ENCODE measurements at places on chromosomes 7 and 10.
A peak's percentile ranks its signal among the peaks of the same experiment; 100 is the strongest.

- DNase-seq, result no peak
Measured at GRCh38 chr7:156984174-156984891, 26.1 kb downstream of the MNX1 start.

DNA sequence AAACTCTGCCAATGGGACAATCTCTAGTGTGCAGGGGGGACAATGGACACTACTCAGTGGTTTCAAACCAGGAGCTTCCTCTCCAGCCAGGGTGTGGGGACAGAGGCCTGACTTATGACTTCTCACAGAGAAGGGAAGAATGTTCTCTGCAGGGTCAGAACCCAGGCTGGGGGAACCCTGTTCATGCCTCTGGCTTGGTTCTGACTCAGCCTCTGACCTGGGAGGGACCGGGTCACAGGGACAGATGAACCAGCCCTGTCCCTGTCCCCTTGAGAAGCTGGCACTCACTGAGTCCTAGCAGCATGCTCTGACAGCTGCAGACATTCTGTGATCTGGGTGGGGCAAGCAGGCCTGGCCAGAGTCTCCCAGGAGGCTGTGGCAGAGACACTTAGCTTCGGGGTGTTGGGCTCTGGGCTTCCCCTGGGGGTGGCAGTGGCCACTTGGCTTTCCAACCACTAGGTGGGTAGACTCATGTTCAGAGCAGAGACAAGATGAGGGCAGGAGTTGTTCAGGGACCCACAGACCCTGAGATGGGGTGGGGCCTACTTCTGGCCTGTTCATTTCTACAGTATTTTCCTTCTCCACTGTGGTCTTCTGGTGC is 13.6 kb downstream of the TSPAN15 start:
- no peak for DNase-seq

- DNase-seq, result peak; percentile 6
Measured at GRCh38 chr7:107045195-107045960, 873 bp downstream of the PRKAR2B start.

GRCh38 chr10:45420453-45421192 is 46.6 kb downstream of the ALOX5 start:
- DNase-seq, result peak; percentile 44

- DNase-seq, result no peak
Measured at GRCh38 chr10:31401287-31401686, 82.3 kb downstream of the ZEB1 start.

- no peak for DNase-seq
Measured at GRCh38 chr7:69190025-69190424, 408.2 kb upstream of the AUTS2 start.

GRCh38 chr10:58436071-58436470 is 50.9 kb downstream of the TFAM start:
- DNase-seq, result no peak

DNA sequence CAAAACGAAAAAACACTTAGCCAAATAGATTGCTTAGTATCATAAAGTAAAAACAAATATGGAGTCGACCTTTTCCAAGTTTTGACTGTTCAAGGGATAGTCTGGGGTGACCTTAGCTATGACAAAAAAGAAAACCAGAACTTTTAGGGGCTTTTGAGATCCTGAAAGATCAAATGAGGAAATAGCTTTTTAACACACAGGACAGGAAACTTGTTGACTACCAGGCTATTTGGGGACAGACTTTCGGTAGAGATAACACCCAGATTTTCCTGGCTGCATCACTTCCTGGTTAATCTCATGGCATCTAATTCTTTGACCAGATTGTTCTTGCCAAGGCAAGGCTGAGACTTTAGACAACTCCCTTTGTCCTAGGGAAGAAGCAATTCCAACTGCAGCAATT is 34.5 kb upstream of the EGR2 start:
- DNase-seq, result no peak

DNA sequence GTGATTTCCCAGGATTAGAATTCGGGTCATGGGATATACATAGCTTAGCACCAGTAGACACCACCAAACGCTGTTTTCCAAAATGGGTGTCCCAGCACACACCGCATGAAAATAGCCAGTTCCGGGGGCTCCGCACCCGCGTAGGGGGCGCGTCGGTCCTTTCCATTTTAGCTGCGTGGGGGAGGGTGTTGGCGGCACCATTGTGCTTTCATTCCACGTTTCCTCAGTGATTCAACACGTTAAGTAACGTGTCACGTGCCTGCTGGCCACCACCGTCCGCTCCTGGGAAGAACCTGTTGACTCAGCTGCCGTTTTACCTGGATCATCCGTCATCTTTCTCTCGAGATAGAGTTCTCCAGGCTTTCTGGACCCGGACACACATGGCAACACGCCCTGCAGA is 25.6 kb upstream of the ADGRA1 start:
- no peak for DNase-seq

GRCh38 chr10:91124016-91124415 is 96.4 kb upstream of the PCGF5 start:
- DNase-seq, result no peak

- no peak for DNase-seq
Measured at GRCh38 chr10:43339136-43339535, 32.3 kb upstream of the FXYD4 start.

- DNase-seq, result no peak
Measured at GRCh38 chr7:100614308-100614861, 2.0 kb downstream of the MOSPD3 start.

GRCh38 chr10:110008518-110009339 is 945 bp downstream of the ADD3 start:
- no peak for DNase-seq

DNA sequence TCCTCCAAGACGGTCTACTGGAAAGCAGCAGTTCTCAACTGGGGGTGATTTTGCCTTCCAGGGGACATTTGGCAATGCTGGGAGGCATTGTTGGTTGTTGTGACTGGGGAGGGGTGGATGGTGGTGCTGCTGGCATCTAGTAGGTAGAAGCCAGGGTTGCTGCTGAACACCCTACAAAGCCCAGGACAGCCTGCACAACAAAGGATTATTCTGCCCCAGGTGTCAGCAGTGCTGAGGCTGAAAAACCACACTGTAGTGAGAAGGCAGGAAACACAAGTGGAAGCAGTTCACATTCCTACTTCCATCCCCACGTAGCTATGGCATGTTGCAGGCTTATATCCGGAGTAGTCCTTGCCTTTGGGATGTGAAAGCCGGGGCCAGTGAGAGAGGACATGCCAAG is 86.9 kb downstream of the AOAH start:
- DNase-seq, result no peak

DNA sequence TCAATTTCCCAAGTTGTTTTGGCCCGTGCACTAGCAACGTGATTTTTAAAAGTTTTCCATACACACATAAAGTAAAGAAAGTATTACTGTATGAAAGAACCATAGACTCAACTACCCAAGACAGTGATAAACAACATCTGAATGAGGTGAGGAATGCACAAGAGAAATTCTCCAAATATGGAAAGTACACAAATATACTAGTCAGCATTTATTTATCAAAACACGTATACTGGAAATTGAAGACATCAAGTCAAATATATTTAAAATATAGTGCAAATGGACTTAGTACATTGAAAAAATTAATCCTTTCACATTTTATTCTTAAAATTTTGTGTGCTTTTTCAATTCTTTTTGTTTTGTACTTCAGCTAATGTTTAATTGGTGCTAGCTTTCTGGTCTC is 143.6 kb downstream of the ARL4A start:
- no peak for DNase-seq

GRCh38 chr7:54955296-54955695 is 63.5 kb upstream of the EGFR start:
- DNase-seq, result no peak

- DNase-seq, result no peak
Measured at GRCh38 chr10:132167041-132167674, 19.6 kb upstream of the DPYSL4 start.

DNA sequence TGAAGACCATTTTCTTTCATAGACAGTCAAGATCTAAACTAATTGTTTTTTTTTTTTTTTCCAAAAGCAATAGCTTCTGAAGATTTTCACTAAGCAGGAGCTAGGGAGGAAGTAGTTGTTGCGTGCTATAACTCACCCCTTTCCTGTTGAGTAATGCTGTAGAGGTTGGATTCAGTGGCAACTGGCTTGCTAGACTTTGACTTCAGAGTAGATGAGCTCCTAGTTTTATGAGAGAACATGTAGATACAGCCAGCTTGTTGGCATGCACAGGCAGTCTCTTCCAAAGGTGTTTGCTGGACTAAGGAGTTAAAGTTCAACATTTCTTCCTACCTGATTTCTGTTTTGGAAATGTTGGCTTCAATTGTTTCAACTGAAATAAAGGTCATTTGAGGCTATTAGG is 66.2 kb upstream of the MXI1 start:
- DNase-seq, result peak; percentile 92

GRCh38 chr7:77913977-77914607 is 115.5 kb downstream of the PHTF2 start:
- DNase-seq, result no peak

- no peak for DNase-seq
Measured at GRCh38 chr7:122675011-122675410, 23.9 kb downstream of the RNF133 start.

DNA sequence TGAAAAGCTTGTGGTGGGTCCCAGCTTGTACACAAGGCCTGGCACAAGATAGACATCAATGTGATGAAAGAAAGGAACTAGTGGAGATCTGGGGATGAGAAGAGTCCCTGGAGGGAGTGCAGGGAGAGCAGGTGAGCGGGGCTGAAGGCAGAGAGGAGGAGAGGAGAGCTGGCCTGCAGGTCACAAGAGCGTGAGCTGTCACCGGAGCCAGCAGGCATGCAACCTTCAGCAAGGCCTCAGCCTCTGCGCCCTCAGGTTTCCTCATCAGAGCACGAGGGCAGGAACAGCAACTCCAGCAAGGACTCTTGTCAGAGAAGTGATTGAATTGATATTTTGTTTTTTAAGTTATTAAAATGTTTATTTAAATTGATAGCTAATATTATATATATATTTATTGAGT is 188.6 kb downstream of the CXCL12 start:
- DNase-seq, result no peak

Measured in large intestine (tissue), 12 donors.